ENCODE measurements at places on chromosomes 6 and 20.
A peak's percentile ranks its signal among the peaks of the same experiment; 100 is the strongest.

GRCh38 chr20:59925899-59926298 lies 7.5 kb downstream of the SYCP2 start:
- no peak for DNase-seq

DNA sequence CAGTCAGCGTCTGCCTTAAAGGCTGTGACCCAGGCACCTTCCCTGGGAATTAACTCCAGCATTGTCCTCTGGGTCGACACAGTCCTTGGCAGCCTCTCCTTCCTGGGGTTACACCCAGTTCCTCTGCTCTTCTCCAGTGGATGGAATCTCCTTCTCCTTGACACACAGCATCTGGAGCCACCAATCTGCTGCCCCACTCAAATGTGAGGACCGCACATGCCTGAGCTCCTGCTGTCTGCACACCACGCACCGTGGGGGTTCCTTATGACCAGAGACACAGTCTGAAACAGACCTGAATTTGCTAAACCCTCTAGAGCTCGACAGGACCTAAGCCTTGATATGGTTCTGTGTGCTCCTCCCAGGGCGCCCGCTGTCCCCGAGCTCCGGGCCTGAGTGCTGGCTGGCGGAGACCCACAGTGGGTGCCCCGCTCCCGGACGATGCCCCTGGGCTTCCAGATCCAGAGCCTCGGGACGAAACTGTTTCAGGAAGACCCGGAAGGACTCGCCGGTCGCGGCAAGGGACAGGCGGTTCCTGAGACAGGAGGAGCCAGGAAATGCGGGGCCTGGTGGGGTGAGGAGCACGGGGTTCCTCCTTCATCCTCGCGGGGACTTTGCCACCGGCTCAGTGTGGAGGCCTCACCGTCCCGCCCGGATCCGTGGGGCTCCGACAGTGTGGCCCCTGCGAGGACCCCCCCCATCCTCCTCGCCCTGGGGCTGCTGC lies 2.5 kb upstream of the RAET1G start:
- DNase-seq = no peak

DNA sequence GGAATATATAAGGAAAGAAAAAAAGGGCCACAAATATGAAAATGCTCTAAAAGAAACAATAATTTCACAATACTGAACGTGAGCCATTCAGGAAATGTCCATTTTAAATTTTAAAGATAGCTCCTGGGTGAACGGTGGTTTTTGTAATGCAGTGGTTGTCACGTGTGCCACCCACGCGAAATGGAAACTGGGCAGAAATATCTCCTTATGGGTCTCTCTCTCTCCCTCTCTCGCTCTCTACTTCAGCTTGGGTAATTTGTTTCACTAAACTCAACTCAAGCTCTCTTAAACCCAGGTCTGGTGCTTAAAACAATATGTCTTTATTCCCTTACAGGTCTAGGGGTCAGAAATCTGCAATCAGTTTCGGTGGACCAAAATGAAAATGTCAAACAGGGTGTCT lies 150.8 kb downstream of the OR2B2 start:
- DNase-seq = peak; percentile 26

DNA sequence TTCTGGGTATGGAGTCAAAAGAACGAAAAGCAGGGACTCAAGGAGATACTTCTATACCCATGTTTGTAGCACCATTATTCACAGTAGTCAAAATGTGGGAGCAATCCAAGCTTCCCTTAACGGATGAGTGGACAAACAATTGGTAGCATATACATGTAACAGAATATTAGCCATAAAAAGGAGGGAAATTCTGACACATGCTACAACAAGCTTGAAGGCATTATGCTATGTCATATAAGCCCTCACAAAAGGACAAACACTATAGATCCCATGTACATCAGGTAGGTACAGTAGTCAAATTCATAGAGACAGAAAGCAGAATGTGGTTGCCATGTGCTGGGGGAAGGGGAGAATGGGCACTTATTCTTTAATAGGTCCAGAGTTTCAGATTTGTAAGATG lies 37.6 kb downstream of the CDK19 start:
- DNase-seq = no peak

- DNase-seq = no peak
Observed at GRCh38 chr6:141401851-141402250, 730.9 kb upstream of the GJE1 start.

DNA sequence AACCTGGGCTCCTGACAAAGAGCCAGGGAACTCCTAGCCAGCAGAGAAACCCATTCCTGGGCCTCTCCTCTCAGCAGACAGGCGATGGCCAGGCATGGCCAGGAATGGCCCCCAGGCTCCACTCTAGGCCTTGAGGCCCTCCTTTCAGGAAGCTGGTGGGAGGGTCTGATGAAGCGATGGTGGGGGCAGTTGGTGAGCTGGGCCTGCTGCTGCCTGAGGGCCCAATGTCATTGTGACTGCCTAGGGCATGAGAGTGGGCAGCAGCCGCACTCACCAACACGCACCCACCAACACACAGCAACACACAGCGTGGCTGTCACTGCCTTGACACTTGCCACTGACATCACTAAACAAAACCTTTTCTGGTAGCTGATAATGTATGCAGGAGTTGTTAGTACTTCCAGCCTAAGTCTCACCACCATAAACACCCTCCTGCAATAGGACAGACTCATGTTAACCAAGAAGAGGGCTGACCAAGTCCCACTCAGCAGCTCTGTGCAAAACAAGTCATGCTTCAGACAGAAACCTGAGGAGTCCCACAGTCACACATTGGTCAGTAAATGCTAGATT lies 69.3 kb downstream of the ABHD12 start:
- peak; percentile 54 for DNase-seq

DNA sequence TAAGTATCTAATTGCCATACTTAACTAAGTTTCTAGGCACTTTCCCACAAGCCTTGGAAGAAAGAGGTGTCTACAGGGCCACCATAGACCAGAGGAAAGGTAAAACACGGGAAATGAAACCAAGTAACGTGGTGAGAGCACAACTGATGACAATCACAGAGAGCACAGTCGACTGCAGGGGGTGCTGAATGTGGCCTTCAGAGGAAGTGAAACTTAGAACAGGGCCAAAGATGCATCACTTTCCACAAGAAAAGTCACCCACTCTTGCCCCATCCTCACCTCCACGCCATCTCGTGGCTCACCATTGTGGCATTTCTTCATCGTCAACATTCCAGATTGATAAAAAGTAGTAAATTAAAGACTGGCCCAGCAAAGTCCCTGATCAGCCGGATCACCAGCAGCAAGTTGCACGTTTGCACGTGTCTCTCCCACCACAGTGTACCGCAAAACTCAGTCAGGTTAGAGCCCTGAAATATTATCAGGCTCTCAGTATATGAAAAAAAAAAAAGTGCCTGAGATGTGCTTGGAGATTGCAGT lies 31.4 kb downstream of the HIVEP2 start:
- DNase-seq = peak; percentile 80

- no peak for DNase-seq
Observed at GRCh38 chr6:110645685-110646418, 169.4 kb downstream of the CDK19 start.

DNA sequence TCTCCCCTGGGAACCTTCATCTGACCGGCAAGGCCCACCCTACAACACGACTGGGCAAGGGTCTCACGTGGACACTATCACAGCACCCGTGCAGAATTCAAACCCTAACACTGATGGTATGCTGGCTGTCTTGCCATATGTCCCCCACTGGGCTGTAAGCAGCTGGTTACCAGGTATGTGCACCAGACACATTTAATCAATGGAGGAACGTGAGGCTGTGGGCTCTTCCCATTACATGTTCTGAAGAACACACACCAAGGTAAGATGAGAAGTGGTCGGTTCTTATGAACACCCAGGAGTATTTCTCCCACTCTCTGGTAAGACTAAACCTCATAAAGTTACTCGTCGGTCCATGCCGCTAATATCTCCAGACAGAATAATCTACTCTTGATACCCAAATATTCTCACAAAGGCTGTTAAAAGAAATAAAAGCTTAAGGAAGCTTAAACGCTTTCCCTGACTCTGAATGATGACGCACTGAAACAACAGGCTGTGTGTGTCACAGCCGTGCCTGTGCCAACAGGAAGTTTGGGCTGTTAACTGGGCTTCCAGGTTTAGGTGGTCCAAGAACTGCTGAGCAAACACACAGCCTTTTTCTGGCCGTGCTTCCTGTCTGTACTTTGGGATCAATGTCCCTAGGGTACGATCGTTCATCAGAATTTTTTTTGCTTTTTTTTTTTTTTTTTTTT lies 75.3 kb downstream of the SLC23A2 start:
- DNase-seq = no peak

DNA sequence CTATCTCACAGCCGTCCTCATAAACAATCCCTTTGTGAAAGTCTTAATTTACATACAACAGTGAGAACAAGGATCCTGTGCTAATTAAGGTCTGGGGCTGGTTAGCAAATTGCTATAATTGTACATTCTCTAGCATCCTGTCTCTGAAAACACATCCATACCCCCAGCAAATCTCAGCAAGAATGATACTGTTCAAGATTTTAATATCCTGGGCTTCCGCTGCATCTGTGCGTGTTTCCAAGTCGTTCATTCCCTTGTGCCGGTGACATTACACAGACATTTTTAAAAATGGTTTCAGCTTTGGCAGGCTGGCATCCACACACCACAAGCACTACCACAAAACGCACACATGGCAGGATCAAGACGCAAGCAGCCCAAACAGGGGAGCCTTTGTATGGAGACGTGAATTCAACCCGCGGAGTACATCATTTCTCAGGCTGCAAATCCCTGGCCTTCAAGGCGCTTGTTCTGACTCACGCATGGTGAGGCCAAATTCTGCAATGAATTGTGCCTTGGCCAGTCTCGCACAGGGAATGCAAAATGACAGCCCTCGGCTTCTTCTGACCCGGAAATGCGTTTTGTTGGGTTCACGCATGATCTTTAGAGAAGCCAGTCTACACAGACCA lies 20.3 kb downstream of the ZMYND8 start:
- no peak for DNase-seq

DNA sequence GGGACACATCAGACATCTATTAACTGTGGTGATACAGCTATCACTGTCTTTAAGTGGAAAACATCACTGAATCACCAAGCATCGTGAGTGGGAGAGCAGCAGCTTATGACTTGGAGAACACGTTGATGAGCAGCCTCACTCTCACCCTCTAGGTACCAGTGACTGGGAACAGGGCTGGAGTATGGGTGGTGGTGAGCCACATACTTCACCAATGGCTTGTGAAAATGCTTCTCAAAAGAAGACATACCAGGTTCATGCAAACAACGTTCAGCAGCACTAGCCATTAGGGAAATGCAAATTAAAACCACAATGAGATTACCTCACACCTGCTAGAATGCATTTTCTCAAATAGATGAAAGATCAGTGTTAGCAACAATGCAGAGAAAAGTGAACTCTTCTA lies 25.3 kb downstream of the SNX5 start:
- DNase-seq = no peak

DNA sequence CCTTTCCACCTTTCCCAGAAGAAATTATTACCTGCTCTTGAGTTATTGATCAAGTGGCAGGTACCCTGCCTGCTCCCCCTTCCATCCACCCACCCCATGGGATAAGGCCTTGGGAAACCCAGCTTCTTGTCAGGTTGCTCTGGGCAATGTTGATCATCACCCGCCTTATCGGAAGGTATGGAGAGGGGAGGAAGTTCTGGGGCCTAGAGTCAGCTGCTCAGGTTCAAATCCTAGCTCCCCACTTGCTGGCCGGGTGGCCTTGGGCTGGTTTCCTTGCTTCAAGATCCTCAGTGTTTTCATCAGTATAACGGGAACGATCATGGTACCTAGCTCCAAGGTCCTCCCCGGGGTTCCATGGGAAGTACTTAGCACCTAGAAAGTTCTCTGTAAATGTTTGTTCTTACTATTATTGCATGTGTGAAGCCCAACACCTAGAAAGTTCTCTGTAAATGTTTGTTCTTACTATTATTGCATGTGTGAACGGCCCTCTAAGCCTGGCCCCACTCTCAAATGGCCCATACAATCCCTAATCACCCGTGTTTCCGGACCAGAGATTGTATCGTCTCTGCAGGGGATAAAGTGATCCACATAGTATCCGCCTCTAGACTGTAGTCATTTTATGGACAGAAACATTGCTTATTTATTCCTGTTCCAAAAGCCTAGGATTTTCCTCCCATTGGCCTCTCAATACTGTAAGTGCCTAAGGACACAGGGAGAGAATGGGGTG lies 1.1 kb upstream of the PREX1 start:
- no peak for DNase-seq

DNA sequence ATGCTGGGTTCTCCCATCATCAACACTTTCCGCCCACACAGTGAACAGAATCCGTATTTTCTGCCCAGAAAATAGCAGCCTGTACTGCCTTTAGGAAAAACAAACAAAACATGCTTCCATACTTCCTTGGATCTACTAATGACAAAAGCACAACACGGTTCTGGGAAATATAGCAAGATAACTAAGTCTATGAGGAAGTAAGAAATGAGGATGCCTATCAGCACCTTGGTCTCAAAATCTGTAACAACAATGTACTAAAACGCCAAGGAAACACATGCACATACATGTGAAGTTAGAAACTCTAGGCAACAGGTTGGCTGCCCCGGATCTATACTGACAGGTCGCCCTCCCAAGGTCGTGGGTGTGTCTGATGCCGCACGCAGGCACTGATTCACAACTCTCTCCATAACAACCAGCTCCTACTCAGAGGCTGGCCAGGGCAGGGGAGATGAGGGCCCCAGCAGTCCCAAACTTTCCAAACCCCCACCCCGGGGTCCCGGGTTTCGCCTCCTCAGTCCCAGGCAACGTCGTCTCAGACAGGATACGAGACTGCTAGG lies 710 bp downstream of the BTBD9 start:
- DNase-seq = peak; percentile 2

DNA sequence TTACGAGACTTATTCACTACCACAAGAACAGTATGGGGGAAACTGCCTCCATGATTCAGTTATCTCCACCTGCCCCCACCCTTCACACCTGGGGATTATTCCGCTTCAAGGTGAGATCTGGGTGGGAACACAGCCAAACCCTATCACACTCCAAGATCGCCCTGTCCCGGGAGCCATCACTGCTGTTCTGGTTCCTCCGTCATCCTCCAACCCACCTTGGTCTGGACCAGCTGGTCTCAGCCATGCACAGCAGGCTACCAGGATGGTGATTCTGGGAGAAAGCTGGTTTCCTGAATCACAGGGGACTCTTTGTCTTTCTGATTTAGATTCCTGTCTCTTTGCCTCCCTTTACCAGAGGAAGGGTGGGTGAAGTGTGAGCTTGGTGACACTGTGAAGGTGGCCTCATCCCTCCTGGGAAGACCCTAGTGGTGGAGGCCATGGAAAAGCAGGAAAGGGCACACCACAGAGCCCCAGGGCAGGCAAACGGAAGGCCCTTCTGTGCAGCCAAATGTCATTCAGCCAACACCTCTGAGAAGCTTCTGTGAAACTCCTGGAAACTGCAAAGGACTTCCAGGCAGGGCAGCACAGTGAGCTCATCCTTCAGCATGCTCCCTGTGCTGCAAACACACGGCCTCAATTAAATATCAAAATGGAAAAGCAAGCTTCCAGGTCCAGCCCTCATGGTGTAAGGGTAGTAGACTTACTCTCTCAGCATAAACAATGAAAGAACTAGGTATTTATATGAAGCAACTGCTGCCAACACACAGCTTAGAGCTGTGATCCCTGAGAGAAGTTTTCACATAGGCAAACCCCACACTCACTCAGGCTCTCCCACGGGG lies 169.8 kb downstream of the ANKRD60 start:
- DNase-seq = no peak

- no peak for DNase-seq
Observed at GRCh38 chr6:161961046-161961445, 687.2 kb upstream of the AGPAT4 start.

Measured in inflammatory macrophage treated with lipopolysaccharide for 1 hour (primary cell).